NCI-H1436 treated with DMSO at 0.1 percent for 48 hours (cell line): ENCODE measurements at places on chromosomes 12 and 14.

DNA sequence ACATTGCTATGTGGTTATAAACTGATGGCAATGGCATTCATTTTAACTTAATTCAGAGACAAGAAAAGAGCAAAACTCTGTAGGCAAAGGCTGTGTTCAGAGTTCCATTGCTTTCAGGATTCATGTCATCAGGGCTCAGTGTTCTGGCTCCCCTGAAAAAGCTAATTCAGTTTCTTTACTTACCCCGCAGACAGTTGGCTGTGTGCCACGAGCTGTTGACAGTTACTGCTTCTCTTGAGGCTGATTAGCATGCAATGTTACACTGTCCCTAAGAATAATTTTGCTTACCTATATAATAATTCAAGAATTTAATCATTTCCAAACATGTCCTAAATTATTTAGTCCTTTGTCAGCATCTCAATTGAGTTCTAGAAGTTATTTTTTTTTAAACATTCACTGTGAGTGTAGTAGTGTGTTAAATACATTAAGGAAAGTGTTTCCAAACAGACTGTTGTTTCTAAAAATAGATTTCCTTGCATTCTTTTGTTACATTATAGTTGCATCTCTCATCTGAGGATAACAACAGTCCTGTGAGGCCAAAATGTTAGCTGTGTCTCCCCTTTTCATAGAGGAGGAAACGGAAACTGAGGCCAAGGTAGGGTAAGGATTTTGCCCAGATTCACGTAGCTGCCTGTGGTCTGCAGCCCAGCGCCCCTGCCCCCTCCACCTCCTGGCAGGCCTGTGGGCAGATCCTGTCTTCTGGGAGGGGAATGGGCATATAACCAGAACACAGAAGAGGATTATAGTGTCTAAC, 98.6 kb downstream of the PELI2 start:
- peak; percentile 41 for DNase-seq

GRCh38 chr12:65965358-65965757, 141.1 kb downstream of the HMGA2 start:
- no peak for DNase-seq

GRCh38 chr14:31572955-31573354, 11.8 kb downstream of the NUBPL start:
- no peak for DNase-seq

GRCh38 chr14:84819528-84819927, 710.4 kb upstream of the FLRT2 start:
- DNase-seq: no peak

- DNase-seq: no peak
Observed at GRCh38 chr12:79659961-79660431, 30.8 kb downstream of the PAWR start.

DNA sequence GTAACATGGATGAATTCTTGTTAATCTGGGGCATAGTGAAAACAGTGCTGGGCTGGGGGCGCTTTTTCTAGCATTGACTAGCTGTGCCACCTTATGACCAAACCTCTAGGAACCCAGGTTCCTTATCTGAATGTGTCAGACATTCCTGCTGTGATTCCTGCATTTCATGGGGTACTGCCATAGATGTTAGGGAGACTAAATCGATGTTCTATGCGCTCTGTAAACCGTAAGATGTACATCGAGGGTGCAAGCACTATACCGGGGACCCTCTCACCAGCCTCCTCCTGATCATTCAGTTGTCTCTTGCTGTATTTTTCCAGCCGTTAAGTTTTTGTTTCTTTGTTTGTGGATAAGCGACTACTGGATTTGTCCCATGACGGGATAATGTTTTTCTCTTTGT, 170.9 kb upstream of the PARP11 start:
- no peak for DNase-seq

- DNase-seq: no peak
Observed at GRCh38 chr14:91230397-91231035, 14.0 kb downstream of the GPR68 start.

- no peak for DNase-seq
Observed at GRCh38 chr14:53549956-53550355, 396.8 kb upstream of the DDHD1 start.

DNA sequence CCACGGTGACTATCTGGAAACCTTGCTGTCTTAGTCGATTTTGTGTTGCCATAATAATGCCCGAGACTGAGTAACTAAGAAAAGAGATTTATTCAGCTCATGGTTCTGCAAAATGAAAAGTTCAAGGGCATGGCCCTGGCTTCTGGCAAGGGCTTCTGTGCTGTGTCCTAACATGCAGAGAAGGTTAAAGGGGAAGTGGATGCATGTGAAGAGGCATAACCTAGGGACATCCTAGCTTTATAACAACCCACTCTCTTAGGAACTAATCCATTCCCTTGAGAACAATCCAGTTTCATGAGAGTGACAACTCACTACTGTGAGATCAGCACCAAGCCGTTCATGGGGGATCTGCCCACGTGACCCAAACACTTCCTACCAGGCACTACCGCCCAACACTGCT, 11.5 kb downstream of the FLVCR2 start:
- DNase-seq: no peak

DNA sequence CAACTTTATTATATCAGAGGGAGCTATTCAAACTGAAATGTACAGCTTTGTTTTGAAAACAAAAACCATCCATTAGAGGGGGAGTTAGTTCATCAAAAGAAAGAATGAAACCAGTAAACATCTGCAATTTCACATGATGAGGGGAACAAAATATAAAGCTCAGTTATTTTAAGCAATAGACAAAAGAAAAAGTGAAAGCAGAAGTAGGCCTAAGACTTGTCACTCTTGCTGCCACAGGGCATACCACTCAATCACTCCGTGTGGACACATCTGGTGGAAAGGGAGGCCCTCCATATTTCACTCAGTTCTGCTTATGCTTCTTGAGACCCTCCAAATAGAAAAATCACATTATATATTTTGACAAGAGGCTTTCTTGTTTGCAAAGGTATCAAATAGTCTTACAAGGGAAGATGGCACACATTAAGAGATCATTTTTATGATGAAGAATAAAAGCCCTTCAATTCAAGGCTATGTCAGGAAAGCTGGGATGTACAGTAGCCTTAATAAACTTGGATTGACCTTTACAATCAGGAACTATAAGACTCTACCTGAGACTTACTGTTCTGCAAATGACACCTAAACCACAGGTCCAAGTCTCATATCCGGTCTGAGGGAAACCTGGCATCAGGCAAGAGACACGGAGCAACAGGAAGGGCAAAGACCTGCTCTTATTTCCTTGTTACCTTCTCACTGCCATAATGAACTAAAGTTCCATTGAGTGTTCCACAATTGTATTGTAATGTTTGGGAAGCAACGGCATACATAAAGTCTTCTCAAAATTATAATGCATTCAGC, 222.5 kb upstream of the GRIP1 start:
- DNase-seq: no peak

GRCh38 chr14:28298156-28298555, 468.4 kb upstream of the FOXG1 start:
- no peak for DNase-seq
